ENCODE measurements at places on chromosomes 5 and 9. TPM values are rescaled to one million over a fixed set of nuclear protein-coding genes. Genes with fewer than 3 reads are reported as not detected.

The ADAMTS2 gene
- 0.78 TPM for total RNA-seq

The PHYHD1 gene
- total RNA-seq = 1.1 TPM

The SPATA31D4 gene
- not detected for total RNA-seq

The EIF4E1B gene
- total RNA-seq = not detected

The NSA2 gene
- total RNA-seq = 56.3 TPM

The MRPL36 gene
- total RNA-seq = 20.0 TPM

The LCN1 gene
- not detected for total RNA-seq

The TRIP13 gene
- 7.5 TPM for total RNA-seq

The ADAMTS13 gene
- 2.2 TPM for total RNA-seq

The WWC1 gene
- 116 TPM for total RNA-seq

The SCGB3A2 gene
- not detected for total RNA-seq

The SMIM33 gene
- total RNA-seq = not detected

The PCDHB16 gene
- 4.5 TPM for total RNA-seq

The SHB gene
- 14.2 TPM for total RNA-seq

The OSMR gene
- total RNA-seq = 2.0 TPM

The CNTLN gene
- total RNA-seq = 16.5 TPM

The PCDHGA4 gene
- 8.4 TPM for total RNA-seq

The DHX29 gene
- total RNA-seq = 61.8 TPM

The SLIT3 gene
- total RNA-seq = 0.78 TPM

The FRMD3 gene
- total RNA-seq = 68.8 TPM

The IZUMO3 gene
- total RNA-seq = not detected

The AQP7 gene
- total RNA-seq = not detected

Measured in occipital lobe (tissue), 3 donors.